ENCODE measurements at places on chromosomes 2 and 18.

DNA sequence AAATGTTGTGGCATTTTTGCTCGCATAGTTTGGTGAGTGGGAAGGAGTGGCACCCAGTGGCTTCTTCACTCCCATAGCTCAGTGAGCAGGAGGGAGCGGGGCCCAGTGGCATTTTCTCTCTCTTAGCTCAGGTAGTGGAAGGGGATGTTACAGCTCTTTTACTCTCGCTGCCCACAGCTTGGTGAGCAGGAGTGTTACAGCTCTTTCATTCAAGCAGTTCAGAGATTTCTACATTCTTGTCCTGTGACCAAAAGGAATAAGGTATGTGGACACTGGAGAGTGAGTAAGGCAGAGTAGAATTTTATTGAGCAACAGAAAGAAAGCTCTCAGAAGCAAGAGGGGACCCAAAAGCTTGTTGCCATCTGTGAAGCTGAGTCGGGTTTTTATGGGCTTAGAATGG is 192.4 kb downstream of the SPAG16 start:
- no peak for DNase-seq

DNA sequence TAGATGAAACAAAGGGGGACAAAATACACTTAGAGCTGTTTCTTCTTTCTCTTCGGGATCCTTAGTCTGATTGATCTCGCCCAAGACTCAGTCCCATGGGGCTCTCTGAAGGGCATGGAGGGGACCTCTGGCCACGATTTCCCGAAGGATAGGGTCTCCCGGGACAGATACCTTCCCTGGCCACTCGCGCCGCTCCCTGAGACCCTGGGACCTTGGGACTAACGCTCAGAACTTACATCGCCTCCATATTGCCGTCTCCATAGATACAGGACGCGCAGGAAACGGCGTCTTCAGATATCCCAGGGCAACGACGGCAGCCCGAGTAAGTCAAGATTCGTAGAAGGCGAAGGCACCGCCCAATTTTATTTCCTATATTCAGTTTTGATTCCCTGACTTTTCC is at the start of gene CFAP65:
Gene CFAP65 (minus strand): TSS at position 265 of the 400 bp plus-strand sequence. CDS start 2,468 bp downstream, outside the sequence.
- peak; percentile 88 for DNase-seq

GRCh38 chr2:218008060-218009040 is 5.6 kb upstream of the TNS1 start:
- DNase-seq: no peak

- DNase-seq: peak; percentile 21
Measured at GRCh38 chr2:217166241-217166850, 306.5 kb upstream of the TNP1 start.

GRCh38 chr2:24123195-24123921 is at the start of the genes FAM228B and PFN4:
Gene FAM228B (plus strand): TSS chr2:24123469. CDS start chr2:24124362, 893 bp downstream.
Gene PFN4 (minus strand): TSS chr2:24123334. CDS start chr2:24122535, 799 bp downstream.
- peak; percentile 20 for DNase-seq

GRCh38 chr2:25383806-25384205 is 42.1 kb upstream of the DNMT3A start:
- DNase-seq: no peak

DNA sequence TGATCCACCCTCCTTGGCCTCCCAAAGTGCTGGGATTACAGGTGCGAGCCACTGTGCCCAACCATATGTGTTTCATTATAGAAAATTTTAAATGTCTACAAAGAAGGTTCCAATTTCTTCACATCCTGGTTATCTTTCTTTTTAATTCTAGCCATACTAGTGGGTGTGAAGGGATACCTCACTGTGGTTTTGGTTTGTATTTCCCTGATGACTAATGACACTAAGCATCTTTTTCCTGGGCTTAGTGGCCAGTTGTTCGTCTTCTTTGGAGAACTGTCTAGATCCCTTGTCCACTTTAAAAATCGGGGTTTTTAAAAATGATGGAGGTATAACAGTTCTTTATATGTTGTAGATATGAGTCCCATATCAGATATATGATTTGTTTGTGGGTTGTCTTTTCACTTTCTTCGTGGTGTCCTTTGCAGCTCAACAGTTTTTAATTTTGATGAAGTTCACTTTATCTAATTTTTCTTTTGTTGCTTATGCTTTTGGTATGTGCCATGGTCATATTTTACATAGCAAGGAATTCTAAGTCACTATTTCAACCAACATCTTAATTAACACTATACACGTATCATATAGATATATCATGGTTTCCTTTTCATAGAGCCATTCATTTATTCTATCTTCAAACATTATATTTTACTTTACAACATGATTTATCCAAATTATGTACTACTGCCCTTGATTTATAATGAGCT is 135.0 kb upstream of the RIOK3 start:
- no peak for DNase-seq

DNA sequence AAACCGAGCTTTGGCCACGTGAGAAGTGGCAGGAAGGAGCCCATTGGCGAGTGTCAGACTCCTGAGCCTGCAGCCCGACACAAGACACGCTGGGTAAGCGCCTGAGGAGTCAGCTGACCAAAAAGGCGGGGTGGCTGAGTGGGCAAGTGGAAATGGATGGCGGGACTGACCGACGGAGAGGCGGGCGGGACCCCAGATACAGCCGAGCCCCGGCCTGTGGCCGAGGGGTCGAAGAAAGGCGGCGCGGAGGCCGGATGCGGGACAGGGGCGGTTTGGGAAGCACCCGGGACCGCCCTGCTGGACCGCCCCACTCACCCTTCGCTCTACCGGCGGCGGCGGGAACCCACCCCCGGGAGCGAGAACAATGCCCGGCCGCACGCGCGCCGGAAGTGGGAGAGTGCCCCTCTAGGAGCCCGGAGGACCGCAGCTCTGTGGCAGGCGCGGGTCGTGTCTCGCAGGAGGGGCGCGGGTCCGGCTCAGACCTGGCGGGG is 22.8 kb downstream of the ZSCAN30 start:
- no peak for DNase-seq

- no peak for DNase-seq
Measured at GRCh38 chr2:227578642-227579041, 20.1 kb upstream of the SCYGR2 start.

DNA sequence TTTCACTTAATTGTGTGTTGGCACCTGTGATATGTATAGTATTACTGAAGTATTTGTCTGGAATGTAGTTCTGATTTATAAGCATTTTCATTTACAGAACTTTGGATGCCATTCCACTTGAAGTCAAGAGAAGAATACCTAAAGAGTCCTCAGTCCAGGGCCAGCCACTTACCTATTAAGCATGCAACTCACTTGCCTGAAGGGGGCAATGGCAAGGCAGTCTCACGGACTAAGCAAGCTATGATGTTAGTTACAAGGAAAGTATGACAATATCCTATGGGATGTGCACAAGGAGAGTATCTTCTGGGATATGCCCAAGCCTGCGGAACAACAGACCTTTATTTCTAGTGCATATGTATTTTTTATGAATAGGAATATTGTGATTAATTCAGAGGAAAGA is 369.4 kb upstream of the GCFC2 start:
- peak; percentile 2 for DNase-seq

GRCh38 chr2:167966937-167967913 is 280.2 kb downstream of the STK39 start:
- DNase-seq: no peak

GRCh38 chr2:143334837-143335236 is 205.6 kb downstream of the ARHGAP15 start:
- no peak for DNase-seq

- peak; percentile 99 for DNase-seq
Measured at GRCh38 chr2:54634564-54635511, 88.6 kb upstream of the EML6 start.

DNA sequence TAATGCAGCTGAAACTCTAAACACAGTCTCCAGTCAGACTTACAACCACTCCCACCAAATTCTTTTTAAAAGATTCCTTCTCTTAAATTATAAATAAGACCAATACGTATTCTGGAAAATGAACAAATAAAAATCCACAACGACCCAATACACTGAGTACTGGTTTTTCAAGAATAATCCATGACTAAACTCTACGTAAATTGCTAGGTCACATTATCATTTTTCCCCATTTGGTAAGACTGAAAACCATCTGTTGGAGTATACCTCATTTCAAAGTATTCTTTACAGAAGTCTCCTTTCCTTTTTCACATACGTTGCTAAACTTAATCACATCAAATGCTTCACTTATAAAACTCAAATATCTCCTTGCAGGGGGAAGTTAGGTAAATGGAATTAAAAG is 6.0 kb downstream of the ZNF516 start:
- no peak for DNase-seq

DNA sequence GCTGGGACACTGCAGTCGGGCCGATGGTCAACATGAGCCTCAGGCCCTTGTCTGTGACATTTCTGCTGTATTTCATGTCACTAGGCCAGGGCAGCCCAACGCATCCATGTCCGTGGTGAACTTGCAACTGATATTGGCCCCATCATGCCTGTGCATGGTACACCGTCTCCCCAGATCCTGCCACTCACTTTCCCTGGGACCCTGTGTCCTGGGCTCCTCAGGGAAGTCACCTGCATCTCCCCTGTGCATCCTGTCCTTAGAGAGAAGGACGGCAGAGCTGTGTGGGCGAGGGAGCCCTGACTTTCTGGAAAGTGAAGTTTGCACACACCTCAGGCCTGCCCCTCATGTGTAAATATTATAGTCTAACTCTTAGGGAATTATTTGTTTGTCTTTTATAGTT is 123.3 kb downstream of the ACKR3 start:
- no peak for DNase-seq

- no peak for DNase-seq
Measured at GRCh38 chr18:45046961-45047360, 366.3 kb downstream of the SETBP1 start.

GRCh38 chr2:32812316-32812715 is 134.4 kb upstream of the LTBP1 start:
- no peak for DNase-seq

DNA sequence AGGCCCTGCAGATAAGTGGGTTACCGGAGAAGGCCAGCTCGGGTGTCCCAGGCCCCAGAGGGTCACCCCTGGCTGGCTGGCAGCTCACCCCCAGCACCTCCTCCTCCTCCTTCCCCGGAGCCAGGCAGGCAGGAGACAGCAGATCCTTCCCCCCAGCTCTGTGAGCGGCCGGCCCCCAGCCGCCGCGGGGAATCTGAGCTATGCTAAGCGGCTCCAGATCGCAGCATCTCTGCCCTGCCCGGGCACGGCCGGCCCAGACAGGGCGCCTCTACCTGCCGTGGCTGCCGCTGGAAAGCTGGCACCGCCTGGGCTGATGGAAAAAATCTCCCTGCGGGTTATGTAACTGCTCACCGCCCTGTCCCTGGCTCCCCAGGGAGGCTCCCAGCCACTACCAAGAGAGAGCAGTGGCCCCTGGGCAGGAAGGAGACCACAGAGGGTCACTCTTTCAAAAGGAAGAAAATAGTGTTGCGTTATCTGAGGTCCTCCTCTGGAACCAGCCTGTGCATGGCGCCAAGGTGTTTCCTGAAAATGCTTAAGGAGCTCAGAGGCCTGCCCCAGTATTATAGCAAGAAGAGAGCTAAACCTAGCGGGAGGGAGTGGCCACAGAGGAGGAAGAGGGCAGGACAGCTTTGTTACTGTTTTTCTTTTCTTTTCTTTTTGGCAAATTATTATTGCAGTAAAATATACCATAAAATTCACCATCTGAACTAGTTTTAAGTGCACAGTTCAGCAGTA is 179.0 kb downstream of the SMAD7 start:
- DNase-seq: no peak

- DNase-seq: no peak
Measured at GRCh38 chr2:217127744-217128143, 267.9 kb upstream of the TNP1 start.

GRCh38 chr2:191382801-191383200 is 137.6 kb downstream of the MYO1B start:
- DNase-seq: no peak

GRCh38 chr2:134391751-134392160 is 137.9 kb downstream of the MGAT5 start:
- no peak for DNase-seq

DNA sequence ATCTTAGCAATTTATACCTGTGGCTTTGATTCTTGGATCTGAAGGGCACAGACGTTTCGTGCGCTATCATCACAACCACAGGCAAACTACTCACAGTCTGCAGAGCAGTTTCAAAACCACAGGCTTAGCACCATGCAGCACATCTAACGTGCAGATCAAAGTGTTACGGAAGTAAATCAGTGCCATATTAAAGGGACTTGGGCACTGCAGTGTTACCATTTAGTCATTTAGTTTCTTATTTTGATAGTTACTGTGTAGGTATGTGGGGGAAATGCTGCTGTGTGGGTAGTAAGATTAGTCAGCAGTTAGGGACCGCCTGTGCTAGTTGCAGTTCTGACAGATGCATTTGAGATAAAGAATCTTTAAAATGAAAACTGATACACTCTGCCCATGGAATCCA is 384.0 kb downstream of the NBAS start:
- DNase-seq: no peak

- DNase-seq: no peak
Measured at GRCh38 chr2:121019071-121019470, 265.9 kb downstream of the TFCP2L1 start.

GRCh38 chr2:101843048-101843447 is 145.5 kb downstream of the MAP4K4 start:
- DNase-seq: no peak
